ENCODE measurements at places on chromosomes 11 and 22.

GRCh38 chr11:94781837-94782236, 13.7 kb downstream of the AMOTL1 start:
- no peak for DNase-seq

DNA sequence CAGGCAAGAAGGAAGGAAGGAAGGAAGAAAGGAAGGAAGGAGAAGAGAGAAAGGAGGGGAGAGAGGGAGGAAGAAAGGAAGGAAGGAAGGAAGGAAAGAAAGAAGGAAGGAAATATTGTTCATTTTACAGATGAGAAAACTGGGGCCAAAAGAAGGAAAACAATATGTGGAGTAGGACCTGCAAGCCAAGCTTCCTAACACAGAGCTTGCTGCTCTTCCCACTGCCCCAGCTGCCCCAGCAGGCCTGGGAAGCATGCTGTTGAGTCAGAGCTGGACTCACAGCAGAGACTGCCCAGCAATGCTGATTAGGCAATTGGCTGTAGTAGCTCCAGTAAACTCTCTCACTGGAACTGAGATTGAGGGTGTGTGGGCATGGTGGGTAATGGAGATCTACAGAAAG, 42.6 kb upstream of the SMCO4 start:
- no peak for DNase-seq

GRCh38 chr22:42375982-42376381, 56.2 kb downstream of the NFAM1 start:
- no peak for DNase-seq

GRCh38 chr11:45500451-45500850, 165.0 kb downstream of the CHST1 start:
- no peak for DNase-seq

GRCh38 chr11:2271077-2271326, 614 bp upstream of the ASCL2 start:
- DNase-seq: no peak

DNA sequence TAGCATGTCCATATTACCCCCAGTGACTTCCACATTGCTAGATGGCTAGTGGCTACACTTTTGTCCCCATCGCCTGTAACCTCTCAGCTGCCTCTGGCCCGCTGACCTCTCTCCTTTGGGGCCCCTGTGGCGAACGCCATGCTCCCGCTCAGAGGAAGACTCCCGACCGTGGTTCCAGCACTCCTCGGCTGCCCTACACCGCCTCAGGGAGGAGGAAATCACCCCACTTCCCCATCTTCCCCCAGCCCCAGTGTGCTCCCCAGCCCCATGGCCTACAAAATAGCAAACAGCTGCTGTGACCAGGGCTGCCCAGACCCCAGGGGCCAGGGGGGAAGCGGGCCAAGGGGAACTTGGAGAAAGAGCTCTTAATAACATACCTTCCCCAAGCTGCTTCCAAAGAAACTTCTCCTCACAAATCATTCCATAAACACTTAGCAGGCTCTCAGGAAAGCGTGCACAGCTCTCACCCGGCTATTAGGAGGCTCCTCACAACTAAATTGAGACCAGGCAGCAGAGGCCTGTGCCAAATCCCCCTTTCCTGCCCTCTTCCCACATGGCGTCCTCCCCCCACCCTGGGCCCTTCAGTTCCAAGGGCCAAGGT, 63.5 kb upstream of the WNT11 start:
- DNase-seq: no peak

GRCh38 chr11:76267556-76267955, 61.3 kb upstream of the WNT11 start:
- no peak for DNase-seq

- DNase-seq: no peak
Observed at GRCh38 chr11:120774591-120775386, 249.1 kb upstream of the TBCEL start.

All from GM12864 (cell line).